ENCODE measurements at places on chromosomes 2 and 18.

GRCh38 chr2:226396541-226396940 lies 403.1 kb downstream of the IRS1 start:
- DNase-seq = no peak

DNA sequence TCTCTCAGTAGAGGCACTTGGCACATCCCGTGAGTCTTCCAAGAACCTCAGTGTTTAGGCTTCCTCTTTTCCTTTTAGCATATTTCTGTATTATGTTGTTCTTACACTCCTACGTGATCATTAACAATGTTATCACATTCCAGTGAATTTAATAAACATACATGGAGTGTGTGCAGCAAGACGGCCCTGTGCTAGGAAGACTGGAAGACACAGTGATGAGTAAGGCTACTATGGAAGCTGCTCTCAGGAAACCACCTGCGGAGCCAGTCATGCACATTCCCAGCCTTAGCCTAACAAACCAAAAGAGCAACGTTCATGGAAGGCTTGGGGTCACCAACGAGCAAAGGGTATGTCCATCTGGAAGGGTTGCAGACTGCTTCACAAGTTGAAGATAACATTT lies 103.4 kb downstream of the ETAA1 start:
- DNase-seq = no peak

DNA sequence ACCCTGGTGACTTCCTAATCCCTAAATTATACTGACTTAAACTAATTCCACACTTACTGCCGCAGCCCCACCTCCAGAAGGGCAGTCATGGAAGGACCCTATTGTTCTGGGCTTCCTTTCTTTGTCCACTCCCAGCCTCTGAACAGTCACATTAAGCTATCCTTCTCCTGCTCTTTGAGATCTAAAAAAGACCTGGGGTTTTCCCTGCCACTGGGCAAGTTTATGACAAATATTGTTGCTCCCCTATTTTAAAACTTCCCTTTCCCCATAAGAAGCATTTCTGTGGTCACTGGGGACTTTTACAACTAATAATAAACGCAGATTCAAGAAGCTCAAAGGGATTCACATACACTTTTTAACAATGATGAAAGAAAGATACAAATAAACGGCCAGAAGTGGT lies 47.2 kb upstream of the XPO1 start:
- no peak for DNase-seq

- no peak for DNase-seq
These were observed 48.6 kb downstream of the SLC8A1 start for GRCh38 chr2:40403233-40403836.

DNA sequence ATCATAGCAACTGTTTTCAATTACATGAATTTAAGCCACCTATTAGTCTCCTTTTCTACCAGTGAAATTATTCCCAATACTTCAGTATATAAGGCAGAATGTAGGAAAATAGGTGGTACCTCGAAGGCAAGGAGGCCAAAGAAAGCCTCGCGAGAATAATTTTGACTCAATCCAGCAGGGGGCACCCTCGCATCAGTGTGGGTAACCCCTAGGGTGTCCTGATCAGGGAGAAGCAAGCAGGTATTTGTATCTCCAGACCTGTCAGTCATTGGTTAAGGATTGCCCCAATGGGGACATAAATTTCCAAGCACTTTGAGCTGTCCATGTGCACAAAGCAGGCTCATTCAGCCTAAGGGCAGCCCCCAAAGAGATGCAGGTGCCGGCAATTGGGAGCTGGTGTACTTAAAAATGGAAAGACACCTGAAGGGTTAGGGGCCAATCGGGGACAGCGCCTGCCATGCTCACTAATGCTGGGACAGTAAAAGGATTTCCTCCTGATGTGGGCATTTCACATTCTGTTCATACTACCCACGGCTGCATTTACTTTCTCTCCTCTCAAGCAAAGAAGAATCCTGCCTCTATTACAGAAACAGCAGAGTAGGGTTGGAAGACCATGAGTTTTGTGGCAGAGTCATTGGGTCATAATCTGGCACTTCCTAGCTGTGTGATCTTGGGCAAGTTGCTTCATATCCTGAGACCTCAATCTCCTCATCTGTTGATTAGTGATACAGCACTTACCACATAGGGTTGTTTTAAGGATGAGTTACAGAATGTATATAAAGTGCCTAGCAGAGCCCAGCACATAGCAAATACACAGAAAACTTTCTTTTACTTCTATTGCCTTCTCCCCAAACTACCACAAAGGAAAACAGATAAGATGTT lies 136.1 kb downstream of the ICOS start:
- no peak for DNase-seq

GRCh38 chr18:58255701-58256311 lies 211.8 kb downstream of the NEDD4L start:
- no peak for DNase-seq

- no peak for DNase-seq
These were observed 206.3 kb upstream of the HAAO start for GRCh38 chr2:42998721-42999120.

GRCh38 chr2:71100195-71100964 lies 29.6 kb downstream of the MCEE start:
- peak; percentile 74 for DNase-seq

DNA sequence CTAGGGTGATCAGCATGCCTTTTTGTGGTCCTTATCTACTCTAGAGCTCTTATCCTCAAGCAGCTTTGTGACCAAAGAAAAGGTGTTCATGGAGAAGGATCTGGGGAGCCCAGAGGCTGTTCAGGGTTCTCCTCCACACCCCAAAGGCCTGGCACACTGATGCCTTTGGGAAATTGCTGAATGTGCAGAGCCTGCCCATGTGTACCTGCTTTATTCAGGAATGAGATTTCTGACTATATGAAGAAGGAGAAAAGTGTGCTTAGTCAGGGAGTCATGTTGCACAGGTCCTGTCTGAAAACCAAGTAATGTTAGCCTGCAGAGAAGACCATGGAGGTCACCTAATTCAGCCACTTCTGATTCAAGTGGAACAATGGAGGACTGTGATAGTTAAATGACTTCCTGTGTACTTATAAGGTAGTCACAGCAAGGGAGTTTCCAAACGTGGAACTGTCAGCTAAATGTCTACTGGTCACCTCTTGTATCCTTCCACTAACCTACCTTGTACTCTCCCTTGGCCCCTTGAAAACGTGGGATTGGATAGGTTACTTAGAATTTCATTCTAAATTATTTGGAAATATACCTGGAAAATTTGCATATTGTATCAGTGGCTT lies 81.3 kb downstream of the LIMS1 start:
- DNase-seq = no peak

DNA sequence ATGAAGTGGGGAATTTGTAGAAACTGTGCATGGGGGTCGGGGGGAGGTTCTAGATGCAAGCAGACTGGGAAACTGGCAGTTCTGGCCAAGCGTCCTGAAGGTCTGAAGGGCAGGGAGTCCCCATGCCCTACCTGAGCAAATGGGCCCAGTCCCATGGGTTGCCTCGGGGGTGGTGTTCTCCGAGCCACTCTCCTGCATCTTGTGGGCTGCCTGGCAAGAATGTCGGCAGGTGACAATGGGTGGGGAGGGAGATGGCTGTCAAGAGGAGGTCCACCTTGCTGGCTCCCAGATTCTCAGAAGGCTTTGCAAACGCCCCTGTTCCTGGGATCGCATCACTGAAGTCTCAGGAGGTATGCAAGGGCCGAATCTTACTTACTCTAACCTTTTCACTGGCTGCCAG lies 21.3 kb downstream of the INHBB start:
- no peak for DNase-seq

- DNase-seq = no peak
These were observed 18.2 kb upstream of the CCBE1 start for GRCh38 chr18:59715445-59715844.

- no peak for DNase-seq
These were observed 77.8 kb downstream of the ADAM23 start for GRCh38 chr2:206521115-206521514.

DNA sequence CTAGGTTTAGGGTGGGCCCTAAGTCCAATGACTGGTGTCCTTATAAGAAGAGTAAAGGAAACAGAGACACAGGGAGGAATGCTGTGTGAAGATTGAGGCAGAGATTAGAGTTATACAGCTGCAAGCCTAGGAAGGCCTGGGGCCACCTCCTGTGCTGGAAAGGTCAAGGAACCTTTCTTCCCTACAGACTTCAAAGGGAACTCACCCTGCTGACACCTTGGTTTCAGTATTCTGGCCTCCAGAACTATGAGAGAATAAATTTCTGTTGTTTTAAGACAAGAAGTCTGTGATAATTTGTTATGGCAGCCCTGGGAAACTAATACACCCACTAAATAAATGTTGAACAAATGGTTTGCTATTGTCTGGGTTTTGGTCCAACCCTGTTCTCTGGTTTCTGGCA lies 102.3 kb upstream of the NEUROD1 start:
- no peak for DNase-seq
